ENCODE measurements at places on chromosomes 2 and 18.
A peak's percentile ranks its signal among the peaks of the same experiment; 100 is the strongest.

- DNase-seq = no peak
Measured at GRCh38 chr2:84115173-84115857, 343.8 kb downstream of the SUCLG1 start.

GRCh38 chr2:54984476-54984875 is 65.8 kb downstream of the RTN4 start:
- DNase-seq = no peak

DNA sequence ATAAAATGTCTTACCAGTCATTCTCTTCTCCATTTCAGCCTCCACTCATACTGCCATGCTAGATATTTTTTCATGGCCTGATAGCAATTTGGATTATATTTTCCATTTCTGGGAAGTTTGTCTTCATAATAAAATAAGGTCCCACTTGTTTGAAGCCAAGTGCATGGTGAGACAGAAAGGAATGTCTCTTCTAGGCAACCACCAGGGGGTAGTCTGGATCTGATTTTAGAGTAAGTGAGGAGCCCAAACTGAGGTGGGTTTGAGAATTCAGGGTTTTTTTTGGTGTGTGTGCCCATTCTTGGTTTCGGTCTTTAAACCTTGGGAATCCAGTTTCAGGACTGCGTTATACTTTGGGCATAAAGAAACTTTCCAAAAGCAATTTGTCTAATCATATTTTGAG is 315.5 kb downstream of the RPRM start:
- DNase-seq = peak; percentile 48

- no peak for DNase-seq
Measured at GRCh38 chr18:8607776-8608742, 1.2 kb upstream of the RAB12 start.

DNA sequence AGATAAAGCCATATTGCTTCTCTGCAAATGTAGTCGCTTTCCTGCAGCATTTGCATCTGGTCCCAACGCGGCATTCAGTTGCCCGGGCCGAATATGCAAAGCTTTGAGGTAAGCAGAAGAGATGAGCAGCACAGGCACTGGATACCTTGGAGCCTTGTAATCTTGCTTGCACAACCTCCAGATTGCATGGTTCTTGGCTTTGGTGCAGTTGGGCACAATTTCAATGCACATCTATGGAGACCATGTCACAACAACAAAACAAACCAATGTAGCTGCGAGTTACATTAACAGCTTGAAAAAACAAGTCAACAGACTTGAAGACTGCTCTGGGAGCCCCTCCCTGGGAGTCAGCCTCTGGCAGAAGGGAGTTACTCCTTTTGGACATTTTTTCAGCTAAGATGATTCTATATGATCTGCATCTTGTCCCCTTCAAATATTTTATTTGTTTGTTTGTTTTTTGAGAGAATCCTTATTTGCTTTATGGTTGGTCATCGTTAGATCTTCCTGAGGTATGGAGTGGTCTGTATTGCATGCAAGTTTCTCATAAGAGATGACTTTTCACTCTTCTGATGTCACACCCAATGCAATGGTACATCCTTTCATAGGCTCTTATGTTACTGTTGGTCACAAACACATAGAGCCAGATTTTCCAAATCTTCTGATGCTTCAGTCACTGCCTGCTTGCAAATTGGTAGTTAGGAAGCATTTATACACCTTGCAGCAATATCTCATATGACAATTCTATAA is 113.5 kb downstream of the EFEMP1 start:
- DNase-seq = no peak

DNA sequence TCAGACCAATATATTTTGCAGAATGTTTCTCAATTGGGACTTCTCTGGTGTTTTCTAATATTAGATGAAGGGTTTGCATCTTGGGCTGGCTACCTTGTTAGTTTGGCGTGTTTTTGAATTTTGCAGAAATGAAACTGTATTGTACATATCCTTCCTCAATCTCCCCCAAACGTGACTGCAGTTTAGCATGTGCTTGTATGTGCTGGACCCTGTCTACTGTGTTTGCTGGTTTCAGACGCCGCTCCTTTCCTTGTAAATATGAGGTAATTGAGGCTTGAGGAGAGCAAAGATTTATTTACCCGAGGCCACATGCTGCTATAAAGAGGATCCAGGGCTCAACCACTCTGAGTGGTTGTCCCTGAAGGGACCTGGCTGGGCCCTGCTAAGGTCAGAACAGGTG is 57.2 kb downstream of the NGEF start:
- DNase-seq = no peak

GRCh38 chr2:13638181-13638580 is 921.4 kb downstream of the TRIB2 start:
- DNase-seq = no peak

DNA sequence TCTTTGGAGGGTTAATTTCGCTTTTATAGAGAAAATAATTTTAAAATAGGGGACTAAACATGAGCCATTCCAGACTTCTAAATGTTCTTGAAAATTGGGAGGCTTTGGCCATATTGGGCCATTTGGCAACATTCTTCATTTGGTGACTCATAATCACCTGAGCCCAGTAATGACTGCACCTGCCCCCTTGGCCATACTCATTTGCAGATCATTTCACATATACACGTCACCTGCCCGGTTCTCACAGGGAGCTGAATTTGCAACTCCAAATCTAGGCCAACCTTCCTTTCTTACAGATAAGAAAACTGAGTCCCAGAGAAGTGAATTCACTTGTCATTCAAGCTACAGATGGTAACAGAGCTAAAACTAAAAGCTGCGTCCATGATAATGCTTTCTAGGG is 289.7 kb downstream of the EPHA4 start:
- DNase-seq = no peak

DNA sequence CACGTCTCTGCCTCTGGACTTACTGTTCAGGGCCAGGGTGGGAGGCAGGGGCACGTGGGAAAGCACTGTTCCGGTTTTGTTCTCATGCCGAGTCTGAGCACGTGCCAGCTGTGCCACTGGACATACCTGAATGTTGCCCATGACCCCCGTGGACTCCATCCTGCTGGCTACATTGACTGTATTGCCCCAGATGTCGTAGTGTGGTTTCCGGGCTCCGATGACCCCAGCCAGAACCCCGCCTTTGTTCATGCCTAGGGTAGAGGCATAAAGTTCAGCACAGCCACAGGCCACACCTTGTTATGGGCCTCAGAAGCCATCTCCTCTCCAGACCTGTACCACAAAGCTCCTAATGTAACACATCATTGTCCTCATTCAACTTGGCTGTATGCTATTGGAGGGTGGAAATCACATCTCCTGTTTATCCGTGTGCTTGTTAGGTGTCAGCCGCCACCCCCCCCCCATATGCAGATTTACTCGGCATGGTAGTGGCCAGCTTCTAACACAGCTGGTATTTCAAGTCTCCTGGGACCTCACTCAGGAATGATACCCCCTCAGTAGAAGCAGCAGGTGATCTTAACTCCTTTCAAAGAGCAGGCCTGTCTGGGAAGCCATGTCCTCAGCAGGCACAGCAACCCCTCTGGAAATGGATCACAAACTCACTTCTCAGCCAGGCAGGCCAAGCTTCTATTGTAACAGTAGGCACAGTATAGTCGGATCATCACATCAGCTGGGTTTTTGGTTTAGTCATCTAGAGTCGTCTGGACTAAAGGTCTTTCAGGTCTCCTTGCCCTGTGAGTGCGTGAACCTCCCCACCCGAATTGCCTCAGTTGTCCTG is 27.6 kb downstream of the CENPO start:
- DNase-seq = no peak

DNA sequence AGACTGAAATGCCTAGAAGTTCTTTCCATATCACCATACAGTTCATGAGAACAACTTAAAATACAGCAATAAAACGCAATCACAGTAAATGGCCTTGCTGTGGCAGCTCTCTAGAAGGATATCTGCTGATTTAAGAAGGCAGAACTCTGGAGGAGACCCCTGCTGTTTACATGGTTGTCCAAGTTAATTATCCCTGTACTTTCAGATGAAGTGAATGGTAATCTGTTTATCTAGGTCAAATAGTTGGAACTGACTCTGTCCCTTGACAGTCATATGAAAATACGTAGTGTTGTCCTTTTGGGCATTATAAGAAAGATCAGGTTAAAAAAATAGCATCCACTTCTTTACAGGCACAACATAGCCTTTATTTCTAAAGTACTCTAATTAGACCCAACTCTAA is 115.6 kb downstream of the COLEC12 start:
- no peak for DNase-seq

GRCh38 chr18:13235421-13235831 is 16.9 kb downstream of the LDLRAD4 start:
- no peak for DNase-seq

GRCh38 chr2:201697899-201698298 is 545 bp downstream of the MPP4 start:
- peak; percentile 57 for DNase-seq
